Activated T-cell treated with anti-CD3 and anti-CD28 coated beads, Interleukin-2, amount 50 U/mL, for 4 hours (primary cell): ENCODE measurements at places on chromosomes 7 and 10. TPM values are rescaled to one million over a fixed set of nuclear protein-coding genes. Genes with fewer than 3 reads are reported as not detected.

The CRTAC1 gene
- total RNA-seq = not detected

The FEZF1 gene
- not detected for total RNA-seq

- no peak for DNase-seq
These were observed 120.2 kb upstream of the TNS3 start for GRCh38 chr7:47702080-47702479.

DNA sequence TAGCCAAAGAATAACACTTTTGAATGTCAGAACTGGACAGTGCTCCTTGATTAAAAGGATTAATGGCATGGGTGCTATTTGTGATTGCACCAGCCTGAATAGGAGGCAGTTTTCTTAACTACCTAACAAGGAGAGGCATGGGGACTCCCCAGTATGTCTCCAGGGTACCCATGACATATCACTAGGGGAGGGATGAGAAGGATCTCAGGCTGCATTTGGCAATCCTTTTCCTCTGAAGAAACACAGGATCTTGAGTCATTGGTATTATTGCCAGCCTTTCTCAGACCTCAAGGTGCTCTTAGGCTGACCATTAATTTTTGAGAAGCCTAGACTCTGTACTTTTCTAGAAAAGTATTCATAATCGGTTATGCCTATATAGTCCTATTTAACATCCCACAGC lies 77.5 kb upstream of the NPVF start:
- no peak for DNase-seq

GRCh38 chr10:19874791-19875190 lies 58.6 kb downstream of the PLXDC2 start:
- DNase-seq = no peak

- DNase-seq = peak; percentile 85
These were observed 91.8 kb downstream of the CREM start for GRCh38 chr10:35218339-35218955.

GRCh38 chr7:71285571-71286145 lies 153.7 kb downstream of the GALNT17 start:
- DNase-seq = no peak
